ENCODE measurements at places on chromosomes 1 and 21. TPM values are rescaled to one million over a fixed set of nuclear protein-coding genes. Genes with fewer than 3 reads are reported as not detected.

Gene OLIG2
- total RNA-seq: not detected

GRCh38 chr1:106396020-106396419 is 660.5 kb upstream of the PRMT6 start:
- no peak for DNase-seq

GRCh38 chr1:184340984-184341383 is 45.8 kb upstream of the C1orf21 start:
- DNase-seq: no peak

Gene C1orf226
- total RNA-seq: 30.0 TPM

Gene CASQ1
- 0.34 TPM for total RNA-seq

Gene ETV3
- 35.9 TPM for total RNA-seq

- DNase-seq: no peak
These were observed 18.2 kb downstream of the CNTN2 start for GRCh38 chr1:205061227-205061626.

Gene C1orf94
- not detected for total RNA-seq

- DNase-seq: no peak
These were observed 576.2 kb downstream of the PTPRU start for GRCh38 chr1:29812408-29813135.

GRCh38 chr1:236307435-236307834 is 25.7 kb upstream of the ERO1B start:
- no peak for DNase-seq

Gene MTARC1
- total RNA-seq: 47.2 TPM

GRCh38 chr21:17451364-17451891 is 61.4 kb upstream of the CXADR start:
- no peak for DNase-seq
